ENCODE measurements at places on chromosomes 6 and 20.

- DNase-seq, result no peak
These were observed 114.6 kb upstream of the TCF21 start for GRCh38 chr6:133774356-133774755.

DNA sequence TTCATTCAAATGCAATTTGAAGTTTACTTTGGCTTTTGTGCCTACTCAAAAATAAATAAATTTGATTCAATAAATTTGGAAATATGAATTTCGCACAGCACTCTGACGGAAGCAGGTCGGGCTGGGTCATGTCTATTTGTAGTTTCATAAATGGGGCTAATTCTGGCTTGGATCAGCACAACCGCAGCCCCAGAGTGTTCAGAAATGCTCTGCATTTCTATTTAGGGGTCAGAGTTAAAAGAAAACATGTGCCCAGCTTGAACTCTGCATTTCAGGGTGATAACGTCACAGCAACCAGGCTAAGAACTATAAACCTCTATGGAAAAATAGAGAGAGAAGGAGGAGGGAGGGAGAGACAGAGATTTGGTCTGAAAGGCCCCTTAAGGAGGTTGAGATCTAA is 480.9 kb upstream of the NOX3 start:
- no peak for DNase-seq

DNA sequence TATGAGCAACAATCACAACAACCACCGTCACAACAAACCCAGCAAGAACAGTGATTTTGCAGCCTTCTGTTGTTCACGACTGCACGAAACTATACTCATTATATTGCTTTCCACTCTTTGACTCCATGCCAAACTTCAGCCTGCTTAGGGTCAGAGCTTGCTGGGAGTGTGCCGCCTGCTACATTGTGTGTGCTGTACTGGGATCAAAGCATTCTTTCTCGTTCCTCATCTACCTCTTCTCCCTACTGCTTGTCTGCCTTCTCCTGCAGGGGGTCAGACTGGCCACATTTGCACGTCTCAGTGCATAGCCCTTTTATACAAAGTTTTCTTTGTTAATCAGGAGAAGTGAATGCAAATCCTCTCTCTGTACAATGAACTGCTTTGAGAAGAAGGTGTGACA is 401.6 kb upstream of the CITED2 start:
- no peak for DNase-seq

DNA sequence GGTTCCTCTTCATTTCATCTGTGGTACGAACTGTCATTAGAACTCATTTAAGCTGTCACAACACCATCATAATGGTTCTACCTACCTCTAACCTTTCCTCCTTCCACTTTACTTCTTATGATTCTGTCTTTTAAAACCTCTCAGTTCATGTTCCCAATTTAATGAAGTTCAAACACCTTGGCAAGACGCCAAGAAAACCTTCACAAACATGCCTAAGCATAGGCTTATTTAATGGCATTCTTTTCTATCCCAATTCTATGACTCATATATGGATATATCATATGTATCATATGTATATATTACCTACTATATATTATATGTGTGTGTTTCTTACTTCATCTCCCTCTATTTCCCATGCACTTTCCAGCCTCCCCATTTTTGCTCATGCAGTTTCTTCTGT is 283.4 kb upstream of the TBX18 start:
- no peak for DNase-seq

DNA sequence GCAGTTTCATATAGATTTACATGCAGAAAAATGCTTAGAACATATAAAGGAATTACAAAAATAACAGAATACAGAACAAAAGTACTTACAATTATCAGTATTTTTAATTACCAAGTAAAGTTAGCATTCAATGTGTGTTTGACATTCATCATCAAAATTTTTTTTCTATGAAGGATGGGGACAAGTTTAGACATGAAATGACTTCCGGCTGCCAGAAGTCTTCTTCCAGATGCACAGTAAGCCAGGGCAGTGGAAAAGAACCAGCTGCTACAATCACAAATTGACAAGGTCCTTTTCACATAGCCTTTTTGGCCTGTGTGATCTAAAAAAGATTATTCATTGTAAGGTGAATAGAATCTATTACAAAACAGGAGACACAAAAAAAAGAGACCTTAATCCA is 73.8 kb downstream of the HUS1B start:
- no peak for DNase-seq

- DNase-seq, result no peak
These were observed at the start of gene ECT2L for GRCh38 chr6:138795809-138796603. Gene ECT2L, plus strand, starts transcription at chr6:138796087. Its CDS starts 17,188 bp downstream, at chr6:138813275.

- no peak for DNase-seq
These were observed 729.5 kb downstream of the KIF16B start for GRCh38 chr20:15843777-15844176.

DNA sequence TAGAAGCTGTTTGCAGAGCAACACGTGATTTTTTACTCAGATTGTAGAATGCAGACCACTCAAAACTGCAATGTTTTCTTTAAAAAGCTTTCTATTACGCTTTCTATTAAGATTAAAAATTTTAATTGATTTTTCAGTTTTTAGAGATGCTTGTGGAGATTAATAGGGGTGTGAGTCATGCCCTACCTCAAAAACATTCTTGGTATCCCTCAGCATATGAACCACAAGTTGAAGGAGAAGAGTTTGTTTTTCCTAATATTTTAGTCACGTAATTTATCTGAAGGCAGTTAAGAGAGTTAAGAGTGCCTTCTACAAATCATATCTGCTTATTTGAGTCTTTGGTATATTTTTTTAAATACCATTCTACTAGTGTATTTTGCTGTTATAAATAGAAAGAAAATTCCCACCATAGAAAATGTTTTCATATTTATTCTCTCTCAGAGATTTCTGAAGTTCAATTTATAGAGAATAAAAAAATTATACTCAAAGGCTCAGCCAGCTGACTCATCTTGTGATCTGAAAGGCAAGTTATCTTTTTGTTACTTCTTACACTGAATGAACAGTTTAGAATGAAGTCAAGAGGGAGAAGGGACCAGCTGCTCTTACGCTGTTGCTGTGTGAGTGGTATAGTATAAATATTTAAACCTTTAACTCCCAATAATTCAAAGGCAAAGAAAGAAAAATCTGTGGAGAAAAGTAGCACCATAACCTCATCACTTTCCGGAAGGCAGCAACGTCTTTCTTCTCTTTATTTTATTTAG is 7.6 kb downstream of the RIPOR2 start:
- DNase-seq, result no peak
